ENCODE measurements at places on chromosomes 6 and 20.

GRCh38 chr6:23339268-23339667 lies 769.9 kb downstream of the HDGFL1 start:
- no peak for DNase-seq

- no peak for DNase-seq
Measured at GRCh38 chr6:137475103-137475502, 19.1 kb downstream of the OLIG3 start.

GRCh38 chr6:142679907-142680700 lies 264.9 kb downstream of the HIVEP2 start:
- DNase-seq, result no peak

- DNase-seq, result no peak
Measured at GRCh38 chr6:14818422-14818884, 427.4 kb upstream of the JARID2 start.

DNA sequence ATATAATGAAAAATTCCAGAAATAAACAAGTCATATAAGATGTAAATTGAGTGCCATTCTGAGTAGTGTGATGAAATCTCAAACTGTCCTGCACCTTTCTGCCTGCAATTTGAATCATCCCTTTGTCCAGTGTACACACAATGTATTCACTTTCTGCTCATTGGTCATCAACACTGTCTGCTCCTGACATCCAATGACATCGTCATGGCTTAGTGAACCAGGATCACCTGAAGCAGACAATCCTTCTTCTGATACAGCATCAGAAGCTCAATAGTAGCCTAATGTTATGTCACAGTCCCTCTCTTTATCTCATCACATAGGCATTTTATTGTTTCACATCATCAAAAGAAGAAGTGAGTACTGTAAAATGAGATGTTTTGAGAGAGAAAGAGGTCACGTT lies 366.3 kb downstream of the RFPL4B start:
- no peak for DNase-seq

GRCh38 chr20:35359335-35359950 lies 52.3 kb downstream of the UQCC1 start:
- DNase-seq, result no peak

- no peak for DNase-seq
Measured at GRCh38 chr6:75788894-75789293, 39.9 kb downstream of the MYO6 start.

- DNase-seq, result no peak
Measured at GRCh38 chr6:89768324-89768723, 51.3 kb downstream of the MDN1 start.

- no peak for DNase-seq
Measured at GRCh38 chr6:13794184-13794583, 20.2 kb downstream of the MCUR1 start.

- DNase-seq, result no peak
Measured at GRCh38 chr20:37958856-37959520, 56.1 kb downstream of the VSTM2L start.

GRCh38 chr6:33850869-33851541 lies 47.2 kb upstream of the MLN start:
- no peak for DNase-seq

GRCh38 chr6:36478051-36478526 lies 35.3 kb downstream of the KCTD20 start:
- DNase-seq, result no peak

DNA sequence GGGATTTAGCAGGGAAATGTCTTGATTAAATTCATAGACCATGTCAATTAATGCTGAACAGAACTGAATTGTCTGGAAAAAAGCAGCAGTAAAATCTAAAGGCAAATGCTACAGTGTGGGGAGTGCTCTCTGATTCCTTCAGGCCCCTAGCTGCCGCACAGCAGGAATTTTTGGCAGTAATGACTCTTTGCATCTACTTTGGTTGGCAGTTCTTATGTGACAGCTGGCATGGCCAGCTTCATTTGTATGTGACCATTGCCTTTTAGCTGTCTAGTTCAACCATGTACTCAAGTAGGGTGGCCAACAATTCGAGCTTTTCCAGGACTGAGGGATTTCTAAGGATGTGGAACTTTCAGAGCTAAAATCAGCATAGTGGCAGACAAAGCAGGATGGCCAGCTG lies 499.1 kb upstream of the MAN1A1 start:
- DNase-seq, result no peak

DNA sequence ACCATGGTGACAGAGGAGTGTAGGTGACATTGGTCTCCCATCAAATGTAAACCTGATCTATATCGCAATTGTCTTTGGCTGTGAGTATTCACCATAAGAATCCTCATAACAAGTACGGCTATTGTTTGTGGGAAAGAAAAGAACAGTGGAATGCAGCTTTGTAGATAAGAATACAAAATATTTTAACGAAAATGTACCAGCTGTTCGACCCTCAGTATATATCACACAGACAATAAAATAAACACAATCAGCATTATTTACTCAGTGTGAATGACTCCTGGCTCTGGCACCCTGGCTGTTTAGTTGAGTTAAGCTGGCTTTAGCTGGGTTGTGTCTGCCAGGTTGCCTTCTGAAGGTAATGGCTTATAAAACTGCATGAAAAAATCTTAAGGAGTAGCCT lies 43.4 kb downstream of the SNRNP48 start:
- no peak for DNase-seq

- no peak for DNase-seq
Measured at GRCh38 chr6:163974322-163974721, 559.8 kb downstream of the QKI start.
